ENCODE measurements at places on chromosomes 12 and 14. TPM values are rescaled to one million over a fixed set of nuclear protein-coding genes. Genes with fewer than 3 reads are reported as not detected.
A peak's percentile ranks its signal among the peaks of the same experiment; 100 is the strongest.

DNA sequence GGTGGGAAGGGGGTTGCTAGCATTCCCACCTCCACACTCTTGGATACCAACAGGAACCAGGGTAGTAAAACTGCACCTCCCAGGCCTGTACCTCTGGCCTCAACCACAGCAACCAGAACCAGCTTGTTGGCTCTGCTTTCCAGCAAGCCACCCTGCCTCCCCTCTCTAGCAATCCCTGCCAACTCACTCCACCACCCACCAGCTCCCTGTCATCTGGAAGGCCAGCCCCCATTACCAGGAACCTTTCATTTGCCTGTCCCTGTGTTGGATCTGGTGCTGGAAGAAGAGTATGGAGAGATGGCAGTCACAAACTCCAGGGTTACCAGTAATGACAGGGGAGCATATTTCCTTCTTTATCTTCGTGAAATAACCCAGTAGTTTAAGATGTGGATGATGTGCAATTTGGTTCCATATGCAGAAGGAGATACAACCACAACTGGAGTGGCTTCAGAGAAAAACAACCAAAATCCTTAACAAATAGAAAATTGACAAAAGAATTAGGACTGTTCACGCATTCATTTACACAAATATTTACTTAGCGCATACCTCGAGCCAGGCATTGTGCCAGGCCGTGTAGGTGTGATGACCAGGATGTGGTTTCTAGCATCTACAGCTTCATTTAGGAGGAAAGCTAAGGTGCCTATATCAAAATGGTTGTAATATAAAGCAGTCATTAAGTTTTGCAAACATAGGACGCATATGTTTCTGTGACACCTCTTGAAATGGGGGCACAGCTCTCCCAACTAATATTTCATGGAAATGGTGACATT is 3.4 kb downstream of the B4GALNT3 start:
- peak; percentile 87 for DNase-seq

DNA sequence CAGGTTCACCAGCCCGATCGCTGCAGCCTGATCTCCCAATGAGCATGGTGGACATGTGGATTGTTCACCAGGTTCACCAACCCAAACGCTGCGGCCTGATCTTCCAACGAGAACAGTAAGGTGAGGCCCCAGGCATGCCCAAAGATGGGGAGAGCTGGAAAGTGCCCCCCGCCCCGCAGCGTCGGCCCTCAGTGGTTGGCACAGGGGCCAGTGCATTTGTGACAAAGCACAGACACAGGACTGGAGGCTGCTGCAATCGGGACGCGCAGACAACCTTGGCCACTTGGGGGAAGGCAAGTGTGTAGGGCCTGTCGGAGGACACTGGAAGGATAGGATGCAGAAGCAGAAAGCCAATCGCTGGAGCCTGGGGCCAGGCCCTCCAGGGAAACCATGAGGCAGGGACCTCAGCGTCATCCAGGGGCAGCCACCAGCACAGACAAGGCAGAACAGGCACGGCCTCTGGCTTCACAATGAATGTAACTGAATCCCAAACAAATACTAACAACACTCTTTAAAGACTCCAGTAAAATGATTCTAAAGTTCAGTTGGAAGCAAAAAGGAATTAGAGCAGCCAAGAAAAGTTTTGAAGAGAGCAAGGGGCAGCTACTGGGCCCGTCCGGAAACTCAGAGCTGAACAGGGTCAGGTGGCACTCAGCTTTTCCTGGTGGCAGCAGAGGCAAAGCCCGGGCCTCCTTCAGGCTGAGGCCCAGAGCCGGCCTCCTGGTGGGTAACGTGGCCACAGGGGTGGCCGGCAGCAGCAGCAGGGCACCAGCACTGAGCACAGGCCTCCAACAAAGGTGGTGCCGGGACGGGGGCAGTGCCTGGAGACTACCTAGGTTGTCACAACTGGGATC is 13.3 kb downstream of the BRF1 start:
- no peak for DNase-seq

GRCh38 chr14:40870252-40870651 is 736.4 kb upstream of the LRFN5 start:
- peak; percentile 1 for DNase-seq

DNA sequence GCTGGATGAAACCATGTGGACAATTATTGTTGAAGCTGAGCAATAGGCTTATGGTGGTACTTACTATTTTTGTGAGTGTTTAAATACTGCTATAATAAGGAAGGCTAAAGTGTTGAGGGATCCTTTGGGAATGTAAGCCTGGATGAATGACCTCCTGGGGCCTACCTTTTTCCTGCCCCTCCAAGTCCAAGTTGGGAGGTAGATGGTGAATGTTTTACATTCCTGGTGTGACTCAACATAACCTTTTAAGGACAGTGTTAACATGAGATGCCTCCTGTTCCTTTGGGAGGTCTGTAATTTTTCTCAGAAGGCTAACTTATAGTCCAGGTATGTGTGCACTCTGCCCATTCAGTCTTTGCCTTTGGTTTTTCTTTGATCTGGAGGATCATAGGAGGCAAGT is 315.9 kb downstream of the NRXN3 start:
- no peak for DNase-seq

GRCh38 chr12:2013527-2014223 is 9.4 kb upstream of the DCP1B start:
- DNase-seq: no peak

DNA sequence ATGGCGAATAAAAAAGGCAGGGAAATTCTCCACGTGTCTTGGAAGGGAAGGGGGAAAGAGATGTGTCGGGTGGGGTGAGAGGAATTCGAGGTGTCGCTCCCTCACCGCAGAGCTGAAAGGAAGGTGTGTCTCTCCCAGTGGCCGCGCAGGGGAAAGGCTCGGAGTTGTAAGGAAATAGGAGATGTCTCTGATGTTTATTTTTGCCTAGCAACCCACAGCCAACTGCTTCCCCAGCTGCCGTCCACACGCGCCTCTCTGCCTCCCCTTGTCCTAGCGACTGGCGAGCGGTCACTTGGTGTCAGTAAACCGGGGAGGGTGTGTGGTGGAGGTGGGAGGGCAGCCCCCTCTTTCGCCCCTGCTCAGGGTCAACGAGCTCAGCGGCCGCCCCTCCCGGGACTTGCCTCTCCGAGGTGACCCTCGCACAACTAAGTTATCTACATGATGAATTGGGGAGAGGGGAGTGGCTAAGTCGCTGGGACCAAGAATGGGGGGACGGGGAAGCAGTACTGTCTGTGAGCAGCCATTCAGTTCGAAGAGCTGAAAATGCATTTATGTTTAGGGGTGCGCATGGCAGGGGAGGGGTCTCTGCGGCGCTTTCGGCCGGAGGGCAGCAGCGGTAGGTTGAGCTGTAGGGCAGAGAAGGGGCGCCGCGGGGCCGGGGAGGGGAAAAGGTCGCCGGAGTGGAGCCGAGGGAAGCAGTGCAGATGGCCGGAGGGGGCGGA is 585 bp upstream of the DYRK2 start:
- DNase-seq: peak; percentile 95

Gene GPR135
- total RNA-seq: 0.83 TPM

DNA sequence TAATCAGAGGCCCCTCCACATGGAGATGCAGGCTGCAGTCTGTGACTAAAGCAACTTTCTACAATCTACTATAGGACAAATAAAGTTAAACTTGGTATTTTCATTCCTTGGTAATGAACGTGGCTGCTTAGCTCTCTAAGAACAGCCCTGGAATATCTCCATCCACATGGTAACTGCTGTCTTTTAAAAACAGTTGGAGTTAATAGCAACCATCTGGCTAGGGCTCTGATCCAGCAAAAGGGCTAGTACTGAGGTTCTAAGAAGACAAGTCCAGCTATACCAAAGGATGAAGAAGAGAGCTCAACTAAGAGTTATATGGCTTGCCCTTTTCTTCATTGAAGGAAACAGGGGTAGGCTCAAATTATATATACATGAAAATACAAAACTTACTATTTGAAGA is 920.1 kb downstream of the FLRT2 start:
- DNase-seq: no peak

DNA sequence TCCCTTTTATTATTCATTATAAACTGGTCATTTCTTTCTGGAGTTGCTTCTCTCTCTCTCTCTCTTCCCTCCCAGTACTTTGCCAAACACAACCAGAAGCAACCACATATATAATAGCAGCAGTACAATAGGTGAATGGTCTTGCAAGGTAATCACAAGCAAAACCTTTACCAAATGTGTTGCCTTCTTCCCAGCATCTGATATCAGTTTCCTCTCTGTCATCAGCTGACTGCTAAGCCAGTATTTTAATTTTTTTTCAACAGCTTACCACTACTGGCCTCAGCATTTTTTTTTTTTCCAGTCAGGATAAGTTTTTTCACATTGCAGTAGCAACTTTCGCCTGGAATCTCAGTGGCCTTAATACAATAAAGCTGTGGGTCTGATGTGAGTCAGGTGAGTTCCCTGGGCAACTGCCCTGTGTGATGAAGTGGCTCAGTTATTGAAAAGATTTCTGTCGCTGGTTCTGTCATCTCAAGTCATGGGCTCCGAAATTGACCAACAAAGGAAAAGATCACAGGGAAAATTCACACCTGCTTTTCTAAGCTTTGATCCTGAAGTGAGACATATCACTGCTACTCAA is 282.5 kb upstream of the AMIGO2 start:
- no peak for DNase-seq

DNA sequence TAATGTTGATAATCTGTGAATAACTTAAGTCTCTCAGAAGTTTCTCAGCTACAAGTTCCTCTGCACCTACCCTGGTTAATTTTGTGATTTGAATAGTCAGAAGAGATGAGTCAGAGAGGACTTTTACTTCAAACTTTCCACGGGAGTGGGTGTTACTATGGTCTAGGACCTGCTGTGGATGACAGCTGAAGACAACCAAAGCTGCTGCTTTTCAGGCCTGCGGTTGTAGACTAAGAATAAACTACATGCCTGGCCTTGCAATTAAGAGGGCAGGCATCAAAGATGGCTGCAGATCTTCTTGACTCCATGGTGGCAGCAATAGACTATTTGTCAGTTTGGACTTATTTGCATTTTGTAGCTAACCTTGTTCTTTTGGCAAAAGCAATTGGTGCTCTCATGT is 227.1 kb upstream of the KRR1 start:
- DNase-seq: no peak

Gene CMKLR1
- not detected for total RNA-seq
